ENCODE measurements at places on chromosomes 2 and 18. TPM values are rescaled to one million over a fixed set of nuclear protein-coding genes. Genes with fewer than 3 reads are reported as not detected.

PPP1R1C gene
- 27.5 TPM for total RNA-seq

METTL21A gene
- 11.7 TPM for total RNA-seq

GDF7 gene
- 0.04 TPM for total RNA-seq

SULT1C2 gene
- total RNA-seq, result 2.1 TPM

TPO gene
- total RNA-seq, result not detected

RAX gene
- not detected for total RNA-seq

GCG gene
- not detected for total RNA-seq

CRYGA gene
- total RNA-seq, result not detected

LOXL3 gene
- 3.1 TPM for total RNA-seq

STARD6 gene
- not detected for total RNA-seq

ASB18 gene
- total RNA-seq, result not detected

UGT1A8 gene
- total RNA-seq, result 0.17 TPM

ABCB11 gene
- total RNA-seq, result not detected

TBR1 gene
- total RNA-seq, result not detected

SCG2 gene
- 0.48 TPM for total RNA-seq

COX5B gene
- total RNA-seq, result 310 TPM

ALPG gene
- 1.2 TPM for total RNA-seq

MYL1 gene
- total RNA-seq, result not detected

NUP35 gene
- 27.0 TPM for total RNA-seq

AQP12B gene
- not detected for total RNA-seq

SCN2A gene
- total RNA-seq, result not detected

RASGRP3 gene
- total RNA-seq, result 0.10 TPM

UPP2 gene
- not detected for total RNA-seq

KIF5C gene
- total RNA-seq, result 0.23 TPM

SFXN5 gene
- 12.5 TPM for total RNA-seq

MYL12A gene
- total RNA-seq, result 532 TPM

TMEM163 gene
- 2.4 TPM for total RNA-seq

CRACDL gene
- total RNA-seq, result 29.6 TPM

ANTXR1 gene
- 36.1 TPM for total RNA-seq

ERICH2 gene
- 2.0 TPM for total RNA-seq

PTPRN gene
- total RNA-seq, result not detected

ELAC1 gene
- 5.2 TPM for total RNA-seq

SMARCAL1 gene
- total RNA-seq, result 39.7 TPM

SYT4 gene
- total RNA-seq, result not detected

IL1RN gene
- 5.0 TPM for total RNA-seq

HSPD1 gene
- 532 TPM for total RNA-seq

SDC1 gene
- total RNA-seq, result 128 TPM

SERPINB4 gene
- total RNA-seq, result not detected

CCL20 gene
- total RNA-seq, result not detected
